ENCODE measurements at places on chromosomes 1 and 21.

- DNase-seq = no peak
Measured at GRCh38 chr21:38679534-38679933, 126.2 kb upstream of the ETS2 start.

DNA sequence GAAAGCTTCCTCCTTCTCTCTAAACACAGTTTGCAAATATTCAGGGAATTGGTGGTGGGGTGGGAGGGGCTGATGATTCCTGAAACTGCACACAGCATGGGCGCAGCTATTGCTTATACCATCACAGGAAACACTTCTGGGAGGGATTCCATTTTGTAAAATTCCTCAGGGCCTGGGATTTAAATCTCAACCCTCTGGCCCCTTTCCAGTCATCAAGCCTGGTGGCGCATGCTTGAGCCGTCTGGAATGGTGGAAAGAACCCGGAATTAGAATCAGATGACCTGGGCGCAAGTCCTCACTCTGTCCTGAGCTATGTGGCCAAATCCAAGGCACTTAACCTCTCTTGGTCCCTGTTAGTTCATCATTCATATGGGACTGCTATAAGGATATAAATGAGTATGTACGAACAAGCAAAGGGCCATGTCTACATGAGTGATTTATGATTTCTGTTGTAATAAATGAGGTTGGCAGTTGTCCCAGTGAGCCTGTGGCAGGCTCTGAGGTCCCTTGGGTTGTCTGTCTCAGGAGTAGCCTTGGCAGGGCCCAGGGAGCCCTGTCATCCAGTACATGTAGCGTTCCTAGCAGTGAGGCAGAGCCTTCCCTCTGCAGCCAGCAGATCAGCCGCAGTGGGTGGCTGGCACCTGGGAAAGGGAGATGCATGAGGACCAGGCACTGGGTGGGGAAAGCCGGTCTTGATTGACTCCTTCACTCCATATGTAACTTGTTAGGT, 72.0 kb downstream of the MAN1C1 start:
- no peak for DNase-seq

DNA sequence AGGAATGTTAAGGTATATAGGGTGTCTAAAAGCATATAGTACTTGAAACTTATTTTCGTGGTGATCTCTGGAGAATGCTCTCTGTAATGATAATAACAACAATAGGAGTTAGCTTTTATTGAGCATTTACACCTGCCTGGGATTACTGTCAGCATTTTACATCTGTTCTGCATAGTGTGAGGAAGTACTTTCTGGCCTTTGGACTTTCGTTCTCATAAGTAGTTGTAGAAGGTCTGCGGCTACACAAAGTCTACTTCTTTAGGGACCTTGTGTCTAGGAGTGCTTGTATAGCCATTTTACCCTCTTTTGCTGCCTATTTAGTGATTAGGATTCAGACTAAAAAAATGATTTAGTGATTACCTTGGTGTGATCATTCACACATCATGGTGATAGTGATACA, 103.6 kb upstream of the GPR52 start:
- DNase-seq = no peak

GRCh38 chr1:185284533-185285276, 32.3 kb downstream of the IVNS1ABP start:
- DNase-seq = no peak

GRCh38 chr1:229689273-229689672, 63.2 kb downstream of the URB2 start:
- DNase-seq = no peak

- peak; percentile 18 for DNase-seq
Measured at GRCh38 chr1:18575620-18576019, 55.0 kb upstream of the PAX7 start.

DNA sequence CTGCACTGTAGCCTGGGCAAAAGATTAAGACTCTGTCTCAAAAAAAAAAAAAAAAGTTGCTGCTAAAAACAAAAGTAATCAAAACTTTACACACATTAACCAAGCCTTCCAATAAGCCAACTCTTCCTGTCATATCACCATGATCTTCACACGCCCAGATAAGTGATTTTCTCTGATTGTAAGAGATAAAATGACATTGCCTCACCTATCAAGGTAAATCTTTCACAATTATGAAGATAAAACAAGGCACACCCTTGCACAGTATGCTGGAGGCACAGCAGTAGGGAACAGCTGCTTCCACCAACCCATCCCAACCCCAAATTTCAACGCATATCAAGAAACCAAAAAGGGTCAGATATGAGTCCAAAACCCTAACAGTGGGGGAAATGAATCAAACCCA, 8.8 kb upstream of the TIAM1 start:
- no peak for DNase-seq

- DNase-seq = no peak
Measured at GRCh38 chr1:155117610-155118009, 10.1 kb upstream of the EFNA1 start.

GRCh38 chr1:156481527-156481926, 19.0 kb downstream of the MEF2D start:
- no peak for DNase-seq

DNA sequence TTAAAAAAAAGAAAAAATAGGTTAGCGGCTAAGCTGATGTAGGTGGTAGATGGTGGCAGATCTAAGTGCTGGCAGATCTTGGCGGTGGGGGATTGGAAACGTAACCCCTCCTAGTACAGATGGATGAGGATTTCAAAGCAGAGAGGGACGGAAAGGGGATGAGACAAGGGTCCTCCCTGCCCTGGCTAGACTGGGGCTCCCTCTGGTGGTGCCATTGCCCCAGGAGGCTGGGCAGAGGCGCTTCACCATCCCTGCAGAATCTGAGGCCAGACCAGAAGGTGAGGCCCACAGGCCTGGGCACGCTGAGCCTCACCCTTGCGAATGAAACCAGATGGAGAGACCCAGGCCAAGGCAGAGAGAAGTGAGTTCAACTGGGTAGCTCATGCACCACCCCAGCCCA, 7.0 kb upstream of the PLEKHA6 start:
- no peak for DNase-seq

DNA sequence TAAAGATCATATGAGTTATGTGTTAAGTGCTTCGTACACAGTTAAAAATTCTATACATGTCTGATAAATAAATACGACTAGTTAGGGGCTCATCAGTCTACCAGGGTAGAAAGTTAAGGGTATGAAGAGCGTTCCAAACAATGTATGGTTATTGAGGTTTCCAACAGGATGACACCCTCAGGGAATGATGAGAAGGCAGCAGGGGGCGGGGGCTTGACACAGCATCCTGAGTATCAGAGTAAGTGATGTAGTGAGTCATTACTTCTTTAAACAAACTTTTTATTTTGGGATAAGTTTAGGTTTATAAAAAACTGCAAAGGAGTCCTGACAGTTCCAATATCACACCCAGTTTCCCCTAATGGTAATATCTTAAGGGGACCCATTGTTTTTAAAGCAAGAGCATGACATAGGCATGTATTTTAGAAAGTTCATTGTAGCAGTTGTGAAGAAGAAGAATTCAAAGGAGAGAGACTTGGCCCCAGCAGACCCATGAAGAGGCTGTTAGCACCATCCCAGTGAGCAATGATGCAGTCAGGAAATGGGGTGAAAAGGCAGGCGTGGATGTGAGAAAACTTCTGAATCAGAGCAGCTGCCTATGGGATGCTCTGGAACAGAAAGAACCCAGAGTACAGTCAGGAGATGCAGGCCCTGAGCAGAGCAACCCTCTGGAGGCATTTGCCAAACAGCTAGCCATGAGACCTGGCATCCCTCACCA, 15.0 kb upstream of the PSMB2 start:
- DNase-seq = no peak

DNA sequence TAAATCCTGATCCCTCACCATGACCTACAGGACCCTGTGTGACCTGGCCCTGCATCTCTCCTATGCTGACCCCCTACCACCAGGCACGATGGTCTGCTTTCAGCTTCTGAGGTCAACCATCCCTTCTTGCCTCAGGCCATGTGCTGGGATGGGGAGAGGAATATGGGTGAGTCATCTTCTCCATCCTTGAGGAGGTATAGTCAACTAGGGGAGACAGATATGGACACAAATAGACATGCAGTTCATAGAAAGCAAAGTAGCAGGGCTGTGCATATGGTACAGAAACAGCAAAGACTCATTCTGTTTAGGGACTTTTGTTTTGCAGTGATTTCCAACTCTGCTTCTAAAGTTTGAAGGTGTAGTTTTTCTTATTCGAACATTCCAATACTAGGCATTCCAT, 250.8 kb upstream of the FGGY start:
- no peak for DNase-seq

DNA sequence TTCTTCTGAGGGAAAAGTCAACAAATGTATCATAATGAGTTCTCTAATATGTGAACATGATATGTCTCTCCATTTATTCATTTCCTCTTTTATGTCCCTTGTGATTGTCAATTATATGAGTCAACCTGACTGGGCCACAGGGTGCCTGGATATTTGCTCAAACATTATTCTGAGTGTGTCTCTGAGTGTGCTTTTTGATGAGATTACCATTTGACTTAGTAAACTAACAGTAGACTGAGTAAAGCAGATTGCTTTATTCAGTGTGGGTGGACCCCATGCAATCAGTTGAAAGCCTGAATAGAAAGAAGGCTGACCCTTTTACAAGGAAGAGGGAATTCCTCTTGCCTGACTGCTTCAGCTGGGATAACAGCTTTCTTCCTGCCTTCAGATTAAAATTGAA, 142.6 kb downstream of the SLC35F3 start:
- DNase-seq = no peak

DNA sequence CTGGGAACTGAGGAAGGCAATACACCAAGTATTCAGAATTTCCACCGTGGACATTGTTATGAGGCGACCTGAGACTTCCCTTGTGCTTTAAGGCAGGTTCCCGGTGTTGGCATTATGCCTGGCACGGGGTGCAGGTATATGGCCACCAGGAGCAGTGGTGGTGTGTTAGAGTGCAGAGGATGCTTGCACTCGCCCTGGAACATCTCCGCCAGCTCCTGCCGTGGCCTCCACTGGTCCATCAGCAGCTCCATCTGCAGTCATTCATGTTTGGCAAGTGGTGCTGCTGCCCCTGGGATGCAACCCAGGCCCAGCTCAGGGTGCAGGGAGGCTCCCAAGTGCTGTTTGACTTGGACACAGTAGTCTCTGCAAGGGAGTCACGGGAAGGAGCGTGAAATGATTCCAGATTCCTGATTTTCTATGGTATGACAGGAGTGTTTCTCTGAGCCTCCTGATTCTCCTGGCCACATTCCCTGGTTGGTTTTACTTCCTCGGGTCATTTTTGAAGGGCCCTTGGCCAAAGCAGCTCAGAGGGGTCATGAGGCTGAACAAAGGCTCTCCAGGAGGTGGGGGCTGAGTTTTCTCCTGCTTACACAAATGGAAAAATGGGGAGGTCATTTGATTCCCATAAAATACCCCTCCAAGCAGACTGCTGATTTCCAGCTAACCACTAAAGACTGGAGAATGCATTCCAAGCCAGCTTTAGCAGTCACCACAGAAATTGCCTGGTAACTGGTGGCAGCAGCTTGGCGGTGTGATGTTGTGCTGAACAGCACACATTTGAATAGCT, 60.4 kb upstream of the PSEN2 start:
- no peak for DNase-seq

DNA sequence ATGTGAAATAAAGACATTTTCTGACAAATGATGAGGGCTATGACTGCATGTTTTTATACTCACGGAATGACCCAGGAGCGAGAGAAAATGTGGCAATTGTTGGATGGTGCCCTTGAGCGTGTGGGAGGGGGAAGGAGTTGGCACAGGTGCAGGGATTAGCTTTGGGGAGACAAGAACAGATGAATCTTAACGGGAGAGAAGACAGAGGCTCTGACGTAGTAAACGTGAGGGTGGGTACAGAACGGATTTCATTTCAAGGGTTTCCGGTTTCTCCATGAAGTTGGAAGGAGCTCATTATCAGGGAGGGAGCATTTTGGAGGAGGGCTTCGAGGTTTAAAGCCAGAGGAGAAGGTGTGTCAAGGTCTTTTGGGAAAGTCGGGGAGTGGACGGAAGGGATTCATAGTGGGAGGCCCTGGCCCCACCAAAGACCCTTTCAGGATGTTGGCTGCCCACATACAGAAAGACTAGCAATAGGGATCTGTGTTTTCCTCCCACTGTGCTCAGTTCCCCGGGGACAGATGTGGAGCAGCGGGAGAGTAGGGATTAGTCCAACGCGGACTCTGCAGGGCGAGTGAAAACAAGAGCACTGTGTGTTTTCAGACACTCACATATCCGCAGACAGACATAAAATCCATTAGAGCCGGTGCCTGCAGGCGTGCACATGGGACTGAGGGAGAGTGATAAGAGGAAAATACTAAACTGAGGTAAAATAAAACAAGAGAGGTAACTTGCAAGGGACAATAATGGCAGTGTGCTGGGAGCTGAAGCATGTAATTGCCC, 584.1 kb downstream of the AJAP1 start:
- DNase-seq = no peak

DNA sequence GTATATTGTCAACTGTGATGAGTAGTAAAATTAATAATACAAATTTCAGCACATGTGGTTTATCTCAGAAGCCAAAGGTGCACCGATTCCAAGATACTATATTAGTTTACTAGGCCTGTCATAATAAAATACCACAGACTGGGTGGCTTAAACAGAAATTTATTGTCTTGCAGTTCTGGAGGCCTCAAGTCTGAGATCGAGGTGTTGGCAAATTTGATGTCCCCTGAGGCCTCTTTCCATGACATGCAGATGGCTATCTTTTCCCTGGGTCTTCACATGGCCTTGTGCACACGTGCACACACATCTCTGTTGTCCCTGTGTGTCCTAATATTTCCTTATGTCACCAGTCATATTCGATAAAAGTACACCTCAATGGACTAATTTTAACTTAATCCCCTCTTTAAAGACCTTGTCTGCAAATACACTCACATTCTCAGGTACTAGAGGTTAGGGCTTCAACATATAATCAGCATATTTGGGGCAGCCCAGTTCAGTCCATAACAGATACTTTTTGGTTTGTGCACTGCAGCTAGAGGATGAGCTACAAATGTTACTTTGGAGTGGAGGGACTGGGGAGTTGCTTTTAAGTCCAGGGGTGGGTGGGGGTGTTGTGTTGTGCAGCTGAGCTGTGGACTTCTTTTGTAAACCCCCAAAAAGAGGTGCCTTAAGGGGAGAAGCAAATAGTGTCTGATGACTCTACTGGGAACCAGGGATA, 21.4 kb downstream of the TSNAX start:
- no peak for DNase-seq

DNA sequence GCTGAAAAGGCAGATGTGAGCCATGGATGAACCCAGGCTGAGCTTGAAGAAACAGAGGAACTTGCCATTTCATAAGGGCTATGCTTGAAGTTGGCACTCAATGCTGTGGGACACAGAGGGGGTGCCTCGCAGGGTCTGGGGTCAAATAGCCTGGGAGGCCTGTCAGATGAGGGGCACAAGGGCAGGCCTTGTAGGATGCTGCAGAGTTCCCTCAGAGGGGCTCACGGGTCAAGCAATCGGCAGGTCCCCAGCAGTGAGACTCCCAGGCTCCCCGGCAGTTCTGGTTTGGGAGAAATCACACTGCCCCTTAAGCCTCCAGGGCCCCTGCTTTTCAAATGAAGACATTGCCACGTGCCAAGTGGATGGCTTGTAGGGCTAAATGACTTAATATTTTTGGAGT, 116.7 kb upstream of the GRIK3 start:
- no peak for DNase-seq

GRCh38 chr1:222464841-222465210, 83.1 kb downstream of the HHIPL2 start:
- peak; percentile 21 for DNase-seq

- DNase-seq = no peak
Measured at GRCh38 chr1:52032785-52033131, 852 bp downstream of the KTI12 start.

- DNase-seq = no peak
Measured at GRCh38 chr1:161989786-161990185, 33.9 kb downstream of the OLFML2B start.

GRCh38 chr1:243765676-243766075, 84.4 kb downstream of the AKT3 start:
- no peak for DNase-seq

GRCh38 chr1:74549932-74550331, 37.5 kb upstream of the LRRC53 start:
- DNase-seq = no peak

Data from stimulated activated CD4-positive, alpha-beta T cell treated with anti-CD3 and anti-CD28 coated beads, Interleukin-1b, Interleukin-23, amount 100 ng/mL, for 1 hour (primary cell).